ENCODE measurements at places on chromosomes 7 and 10. TPM values are rescaled to one million over a fixed set of nuclear protein-coding genes. Genes with fewer than 3 reads are reported as not detected.

The PON1 gene
- not detected for total RNA-seq

The MYL10 gene
- total RNA-seq, result not detected

The ELN gene
- not detected for total RNA-seq

The ARL5B gene
- 13.1 TPM for total RNA-seq

The POLR3A gene
- 12.0 TPM for total RNA-seq

The HTRA1 gene
- total RNA-seq, result 0.55 TPM

The FRMD4A gene
- total RNA-seq, result 2.7 TPM

The ERCC6 gene
- 29.2 TPM for total RNA-seq

The LRGUK gene
- 0.60 TPM for total RNA-seq

The AMZ1 gene
- 0.32 TPM for total RNA-seq

The HACD1 gene
- total RNA-seq, result 0.44 TPM

The ANKRD30A gene
- not detected for total RNA-seq

The TEX47 gene
- not detected for total RNA-seq

The TBXAS1 gene
- total RNA-seq, result 20.9 TPM

The ADRB1 gene
- 0.16 TPM for total RNA-seq

The THSD7A gene
- total RNA-seq, result not detected

The SPAM1 gene
- total RNA-seq, result not detected

The IFIT1 gene
- 3.8 TPM for total RNA-seq

The EGR2 gene
- 4.8 TPM for total RNA-seq

The LRRN3 gene
- total RNA-seq, result 1.9 TPM

The ANK3 gene
- total RNA-seq, result 58.5 TPM
